ENCODE measurements at places on chromosomes 6 and 20. TPM values are rescaled to one million over a fixed set of nuclear protein-coding genes. Genes with fewer than 3 reads are reported as not detected.

GRCh38 chr6:15736297-15736696, 73.5 kb upstream of the DTNBP1 start:
- DNase-seq = no peak

GRCh38 chr6:22886650-22887581, 317.6 kb downstream of the HDGFL1 start:
- DNase-seq = no peak

- DNase-seq = no peak
These were observed 93.1 kb downstream of the PRND start for GRCh38 chr20:4814696-4815252.

DNA sequence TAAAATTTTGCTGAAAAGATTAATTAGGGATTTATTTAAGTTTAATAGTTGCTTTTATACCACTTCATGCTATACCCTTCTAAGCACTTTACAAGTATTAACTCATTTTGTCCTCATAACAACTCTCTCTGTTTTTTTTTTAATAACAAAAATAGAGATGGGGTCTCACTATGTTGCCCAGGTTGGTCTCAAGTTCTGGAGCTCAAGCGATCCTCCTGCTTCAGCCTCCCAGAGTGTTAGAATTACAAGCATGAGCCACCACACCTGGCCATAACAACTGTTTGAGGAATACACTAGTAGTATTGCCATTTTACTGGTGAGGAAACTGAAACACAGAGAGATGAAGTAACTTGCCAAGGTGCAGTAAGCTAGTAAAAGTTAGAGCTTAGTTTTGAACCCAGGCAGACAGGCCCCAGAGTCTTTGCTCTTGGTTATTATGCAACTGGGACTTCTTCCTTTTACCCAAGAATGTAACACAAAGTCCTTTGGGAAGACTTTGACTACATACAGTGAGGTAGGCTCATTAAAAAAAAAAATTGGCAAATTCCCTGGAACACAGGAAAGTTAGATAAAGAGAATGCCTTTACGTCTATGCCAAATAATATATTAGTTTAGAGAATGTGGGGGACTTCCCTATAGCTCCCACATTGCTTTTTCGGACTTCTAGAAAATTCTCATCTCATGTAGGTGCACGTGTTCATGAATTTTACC, 11.4 kb downstream of the ANKS1A start:
- DNase-seq = no peak

GRCh38 chr20:53678990-53679596, 85.5 kb upstream of the ZNF217 start:
- no peak for DNase-seq

GRCh38 chr20:561437-562231, 18.0 kb upstream of the CSNK2A1 start:
- DNase-seq = no peak

- DNase-seq = no peak
These were observed 24.4 kb downstream of the PROCR start for GRCh38 chr20:35196313-35196712.

DNA sequence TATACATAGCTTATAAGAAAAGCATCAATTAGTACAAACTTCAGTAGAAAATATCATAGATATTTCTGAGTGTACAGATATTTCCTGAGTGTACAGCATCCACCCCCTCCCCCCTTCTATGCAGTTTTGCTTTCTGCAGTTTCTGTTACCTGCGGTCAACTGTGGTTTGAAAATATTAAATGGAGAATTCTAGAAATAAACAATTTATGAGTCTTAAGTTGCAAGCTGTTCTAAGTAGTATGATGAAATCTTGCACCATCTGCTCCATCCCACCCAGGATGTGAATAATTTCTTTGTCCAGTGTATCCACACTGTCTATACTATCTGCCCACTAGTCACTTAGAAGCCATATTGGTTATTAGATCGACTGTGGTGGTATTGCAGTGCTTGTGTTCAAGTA, 15.8 kb upstream of the GPR63 start:
- DNase-seq = no peak

Gene TPD52L1
- 63.3 TPM for total RNA-seq

DNA sequence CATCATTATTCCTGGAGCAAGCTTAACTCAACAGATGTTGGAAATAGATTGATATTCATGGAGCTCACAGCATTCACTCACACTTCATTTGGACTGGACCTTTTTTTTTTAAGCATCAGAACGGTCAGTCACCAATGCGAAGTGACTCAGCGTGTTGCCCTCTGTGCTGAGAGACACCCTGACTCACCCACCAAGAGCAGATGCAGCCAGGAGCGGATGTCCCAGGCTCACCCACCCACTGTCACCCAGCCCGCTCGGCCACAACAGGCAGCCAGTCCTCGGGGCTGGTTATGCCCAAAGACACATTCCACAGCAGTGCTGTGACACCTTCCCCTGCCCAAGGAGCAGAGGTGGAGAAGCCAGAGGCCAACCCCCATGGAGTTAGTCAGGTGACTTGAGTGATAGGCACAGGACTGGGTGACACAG, 15.7 kb downstream of the RNASET2 start:
- peak; percentile 29 for DNase-seq

Data from kidney epithelial cell (primary cell).